Liver (tissue), 10 donors: ENCODE measurements at places on chromosomes 16 and 17.

- no peak for DNase-seq
These were observed 42.7 kb downstream of the TIMM22 start for GRCh38 chr17:1039511-1040215.

GRCh38 chr17:37413875-37414519 lies 7.3 kb downstream of the TADA2A start:
- no peak for DNase-seq

- no peak for DNase-seq
These were observed 1.2 kb downstream of the JUP start for GRCh38 chr17:41785091-41785858.

GRCh38 chr17:57471868-57472368 lies 215.6 kb downstream of the MSI2 start:
- no peak for DNase-seq

- DNase-seq, result no peak
These were observed 140.6 kb downstream of the PARN start for GRCh38 chr16:14489460-14489859.

DNA sequence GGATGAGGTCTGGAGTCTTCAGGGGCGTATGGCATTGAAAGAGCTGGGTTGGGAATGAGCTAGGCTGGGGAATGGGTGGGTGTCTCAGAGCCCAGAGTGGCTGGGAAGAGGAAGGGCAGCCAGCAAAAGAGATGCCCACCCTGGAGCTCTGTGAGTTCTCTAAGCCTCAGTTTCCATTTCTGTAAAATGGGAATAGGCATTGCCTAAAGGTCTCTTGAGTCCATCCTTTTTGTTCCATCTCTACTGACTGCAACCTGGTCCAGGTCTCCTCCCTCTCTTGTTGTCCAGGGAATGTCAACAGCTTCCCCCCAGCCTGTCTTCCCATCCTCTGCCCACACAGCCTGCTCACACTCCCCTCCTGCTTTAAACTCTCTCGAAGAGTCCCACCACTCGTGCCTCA lies 19.6 kb downstream of the CCDC102A start:
- DNase-seq, result no peak
